Dermis microvascular lymphatic vessel endothelial cell (primary cell): ENCODE measurements at places on chromosomes 6 and 20.
A peak's percentile ranks its signal among the peaks of the same experiment; 100 is the strongest.

DNA sequence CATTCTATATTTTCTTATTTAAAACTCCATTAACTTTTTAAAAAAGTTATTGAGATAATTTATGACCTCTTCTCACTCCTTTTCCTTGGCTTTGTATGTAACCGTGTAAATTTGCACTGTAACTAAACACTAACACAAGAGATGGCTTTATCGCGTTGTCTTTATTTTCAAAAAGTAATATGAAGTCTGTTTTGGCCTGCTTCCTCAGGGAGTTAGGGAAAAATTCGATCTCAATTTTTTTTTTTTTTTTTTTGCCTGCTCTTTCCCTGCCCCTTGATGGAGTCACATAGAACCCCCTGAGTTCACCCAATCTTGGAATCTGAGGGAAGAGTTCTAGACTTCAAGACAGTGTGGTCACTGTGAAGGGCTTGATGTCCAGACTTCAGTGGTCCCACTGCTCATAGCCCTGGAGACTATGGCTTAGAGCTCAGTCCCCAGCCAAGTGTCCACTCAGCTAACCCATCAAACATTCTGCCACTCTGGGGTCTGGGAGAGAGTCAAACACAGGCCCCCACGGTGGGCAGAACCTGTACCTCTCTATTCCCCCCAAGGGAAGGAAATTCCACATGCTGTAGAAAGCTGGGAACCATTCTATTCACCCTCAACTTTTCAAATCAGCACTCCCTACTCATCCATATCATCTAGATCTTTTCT is 15.7 kb upstream of the TBC1D22B start:
- no peak for DNase-seq

DNA sequence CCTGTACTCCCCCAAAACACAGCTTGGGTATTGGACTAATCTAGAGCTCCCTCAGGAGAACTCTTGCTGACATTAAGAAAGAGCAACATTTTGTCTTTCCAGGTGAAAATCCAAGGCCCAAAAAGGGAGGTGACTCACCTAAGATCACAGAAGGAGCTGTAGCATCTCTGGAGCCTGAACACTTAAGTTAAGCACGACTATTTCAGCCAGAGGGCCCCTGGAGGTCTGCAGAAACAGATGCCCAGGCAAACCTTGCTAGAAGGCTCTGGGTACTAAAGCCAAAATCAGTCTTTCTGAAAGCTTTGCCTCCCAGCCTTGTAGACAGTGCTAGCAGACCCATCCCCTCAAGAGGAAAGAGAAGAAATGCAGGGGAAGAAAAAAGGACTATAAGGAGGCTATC is 8.8 kb downstream of the EDN1 start:
- DNase-seq = peak; percentile 53

DNA sequence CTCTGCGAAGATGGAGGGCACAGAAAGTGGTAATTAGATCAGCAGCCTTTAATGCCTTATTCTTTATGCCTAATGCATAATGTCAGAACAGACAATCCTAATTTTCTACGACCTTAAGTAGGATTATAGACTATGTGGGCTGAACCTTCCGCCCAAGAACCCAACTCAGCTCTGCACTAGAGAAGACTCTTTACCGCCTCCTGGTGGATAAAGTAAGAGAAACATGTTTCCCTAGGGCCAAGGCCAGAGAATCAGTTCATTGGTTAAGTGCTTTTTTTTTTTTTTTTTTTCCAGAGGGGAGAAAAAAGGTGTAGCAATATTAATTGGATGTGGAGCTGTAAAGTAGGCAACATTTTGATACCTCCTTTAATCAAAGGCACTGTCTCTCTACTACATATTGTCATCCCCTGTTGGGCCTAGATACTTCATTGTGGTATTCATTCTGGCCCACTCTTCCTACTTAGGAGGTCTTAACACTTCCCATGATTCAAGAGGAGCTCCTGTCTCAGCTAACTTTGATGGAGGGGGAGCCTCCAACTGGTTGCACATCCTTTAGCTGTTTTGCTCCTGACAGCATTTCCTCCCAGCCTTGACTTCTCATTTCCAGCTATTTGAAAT is 124.9 kb upstream of the NRN1 start:
- DNase-seq = peak; percentile 48

DNA sequence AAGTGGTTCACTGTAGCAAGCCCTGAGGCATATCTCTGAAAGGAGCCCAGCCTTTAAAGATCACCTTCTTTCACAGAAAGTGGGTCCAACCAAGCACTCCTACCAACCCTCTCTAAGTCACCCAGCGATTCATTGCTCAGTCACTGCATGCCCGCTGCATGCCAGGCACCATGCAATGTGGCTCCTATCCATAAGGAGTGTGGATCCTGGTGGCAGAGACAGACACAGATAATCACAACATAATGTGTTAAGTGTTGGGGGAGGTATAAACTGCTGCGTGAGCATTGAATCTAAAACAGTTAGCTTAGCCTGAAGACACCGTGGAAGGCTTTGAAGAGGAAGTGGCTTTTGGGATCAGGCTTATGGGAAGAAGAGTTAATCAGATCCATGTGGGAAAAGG is 659.5 kb downstream of the PTPRT start:
- no peak for DNase-seq

GRCh38 chr6:16657768-16658167 is 103.5 kb downstream of the ATXN1 start:
- no peak for DNase-seq

GRCh38 chr6:16684195-16684689 is 77.0 kb downstream of the ATXN1 start:
- no peak for DNase-seq

DNA sequence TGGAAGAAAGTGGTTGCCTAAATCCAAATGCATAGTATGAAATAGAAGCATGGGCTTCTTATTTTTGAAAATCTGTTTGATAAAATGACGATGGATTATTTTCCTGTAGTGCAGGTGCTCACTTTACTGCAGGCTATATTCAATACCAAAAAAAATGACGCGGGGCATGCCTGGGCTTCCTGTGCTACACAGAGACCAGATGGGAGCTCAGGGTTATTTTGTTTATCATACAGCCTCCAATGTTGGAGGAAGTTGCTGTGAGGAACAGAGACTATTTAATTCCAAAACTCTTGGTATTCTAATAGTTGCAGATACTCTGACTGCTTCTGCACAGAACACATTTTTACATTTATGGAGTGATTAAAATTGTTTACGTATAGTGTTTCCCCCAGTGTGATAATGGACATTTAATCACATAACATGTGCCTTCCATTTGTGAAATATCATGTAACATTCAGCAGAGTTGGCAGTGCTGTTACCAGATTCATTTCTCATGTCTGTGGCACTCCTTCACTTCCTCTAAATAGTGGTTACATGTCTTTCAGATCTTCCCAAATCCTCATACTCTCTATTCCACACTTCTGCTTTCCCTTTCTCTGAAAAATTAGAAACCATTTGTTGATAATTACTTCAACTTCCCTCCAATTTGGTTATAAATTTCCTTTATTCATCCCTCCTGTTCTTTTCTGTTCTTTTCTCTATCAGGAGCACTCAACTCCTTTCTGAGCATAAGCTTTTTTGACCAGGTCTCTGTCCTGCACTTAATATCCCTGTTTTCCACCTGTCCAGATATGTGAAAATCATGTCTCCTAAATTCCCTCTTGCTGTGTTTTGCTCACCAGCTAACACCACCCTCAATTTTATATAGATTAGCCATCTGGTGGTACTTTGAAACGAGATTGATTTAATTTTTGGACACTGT is 121.6 kb downstream of the ADGRB3 start:
- DNase-seq = no peak

DNA sequence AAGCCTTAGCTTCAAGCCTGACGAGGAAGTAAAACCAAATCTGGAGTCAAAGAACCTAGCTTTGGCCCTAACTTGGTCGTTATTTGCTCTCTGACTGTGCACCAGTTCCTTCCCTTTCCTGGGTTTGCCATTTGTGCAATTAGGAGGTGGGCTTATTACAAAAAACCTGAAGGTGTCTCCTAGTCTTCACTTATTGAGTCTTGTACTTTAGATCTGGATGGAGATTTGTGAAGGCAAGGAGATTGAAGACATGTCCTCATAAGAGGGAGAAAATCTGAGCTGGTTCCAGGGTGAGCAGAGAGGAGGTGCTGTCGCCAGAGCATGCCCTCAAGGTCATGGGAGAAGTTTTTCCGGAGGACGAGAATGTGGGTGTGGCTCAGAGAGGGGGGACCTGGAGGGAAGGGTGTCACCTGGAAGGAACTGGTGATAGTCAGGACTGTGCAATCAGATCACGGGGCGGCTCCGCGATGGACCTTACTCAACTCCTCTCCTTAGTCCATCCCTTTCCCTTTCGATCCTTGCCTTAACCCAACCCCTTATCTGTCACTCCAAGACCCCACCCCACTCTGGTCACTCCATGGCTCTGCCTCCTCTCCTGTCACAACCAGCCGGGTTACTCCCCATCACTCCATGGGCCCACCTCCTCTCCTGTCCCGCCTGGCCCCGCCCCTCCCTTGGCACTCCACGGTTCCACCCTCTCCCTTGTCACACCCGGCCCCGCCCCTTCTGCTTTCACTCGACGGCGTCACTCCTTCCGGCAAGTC is 588 bp upstream of the ACSS2 start:
- peak; percentile 99 for DNase-seq

DNA sequence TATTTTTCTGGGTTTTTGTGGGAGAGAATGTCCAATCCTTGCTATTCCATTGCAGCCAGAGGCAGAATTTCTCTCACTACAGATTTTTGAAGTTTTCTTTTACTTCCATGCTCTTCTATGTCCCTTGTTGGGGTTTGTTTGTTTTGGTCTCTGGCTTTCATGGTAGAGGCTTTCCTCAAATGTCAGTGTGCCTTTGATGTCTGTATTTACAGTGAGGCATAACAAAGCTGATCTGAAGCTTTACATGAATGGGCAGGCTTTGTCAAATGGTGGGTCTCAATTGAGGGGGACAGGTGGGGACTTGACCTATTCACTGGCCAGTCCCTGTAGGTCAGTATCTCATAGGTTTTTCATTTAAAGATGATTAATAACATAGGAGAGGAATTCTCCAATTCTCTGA is 8.6 kb upstream of the CARMIL1 start:
- DNase-seq = no peak

- no peak for DNase-seq
Observed at GRCh38 chr20:906001-906520, 10.1 kb downstream of the ANGPT4 start.

- DNase-seq = peak; percentile 59
Observed at GRCh38 chr20:21702553-21703470, 2.7 kb upstream of the PAX1 start.

GRCh38 chr20:22617160-22617559 is 32.8 kb upstream of the FOXA2 start:
- no peak for DNase-seq

- no peak for DNase-seq
Observed at GRCh38 chr20:59469267-59470252, 134.8 kb upstream of the PHACTR3 start.

GRCh38 chr6:151240791-151241642 is 1.2 kb downstream of the AKAP12 start:
- peak; percentile 61 for DNase-seq
